ENCODE measurements at places on chromosomes 4 and X.

GRCh38 chr4:38499101-38499500, 164.9 kb upstream of the KLF3 start:
- DNase-seq, result no peak

DNA sequence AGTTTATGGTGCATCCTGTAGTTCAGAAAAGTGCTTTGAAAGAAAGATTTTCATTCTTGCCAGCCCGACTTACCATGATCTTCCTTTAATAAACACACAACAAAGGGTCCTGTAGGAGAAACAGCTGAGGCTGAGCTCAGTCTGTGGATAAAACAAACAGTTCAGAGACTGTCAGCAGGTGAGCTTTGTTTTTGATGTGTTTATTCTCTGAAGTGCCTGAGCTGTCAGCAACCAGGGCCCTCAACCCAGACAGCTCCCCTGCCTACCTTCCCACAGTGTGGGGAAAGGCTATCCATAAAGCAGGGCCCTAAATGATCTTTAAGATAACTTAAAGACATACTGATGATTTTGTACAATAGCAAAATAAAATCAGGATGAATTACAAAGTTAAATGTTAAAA, 459.2 kb upstream of the GALNT7 start:
- no peak for DNase-seq

- no peak for DNase-seq
Measured at GRCh38 chrX:20432048-20432447, 165.3 kb upstream of the RPS6KA3 start.

GRCh38 chr4:137370679-137371078, 161.6 kb downstream of the PCDH18 start:
- no peak for DNase-seq

Measured in stimulated activated CD4-positive, alpha-beta T cell treated with anti-CD3 and anti-CD28 coated beads, Interleukin-12 subunit alpha, Interleukin-12 subunit beta, amount 100 ng/mL, for 4 hours (primary cell).